ENCODE measurements at places on chromosomes 4 and X. TPM values are rescaled to one million over a fixed set of nuclear protein-coding genes. Genes with fewer than 3 reads are reported as not detected.

Gene GABRA4
- polyA plus RNA-seq: not detected

Gene STATH
- polyA plus RNA-seq: not detected

Gene SPATA4
- polyA plus RNA-seq: 0.55 TPM

Gene ZFYVE28
- polyA plus RNA-seq: 3.4 TPM

GRCh38 chr4:89114100-89114499, 2.8 kb downstream of the TIGD2 start:
- no peak for DNase-seq

GRCh38 chrX:8832582-8833378, 31.6 kb upstream of the FAM9A start:
- DNase-seq: no peak

DNA sequence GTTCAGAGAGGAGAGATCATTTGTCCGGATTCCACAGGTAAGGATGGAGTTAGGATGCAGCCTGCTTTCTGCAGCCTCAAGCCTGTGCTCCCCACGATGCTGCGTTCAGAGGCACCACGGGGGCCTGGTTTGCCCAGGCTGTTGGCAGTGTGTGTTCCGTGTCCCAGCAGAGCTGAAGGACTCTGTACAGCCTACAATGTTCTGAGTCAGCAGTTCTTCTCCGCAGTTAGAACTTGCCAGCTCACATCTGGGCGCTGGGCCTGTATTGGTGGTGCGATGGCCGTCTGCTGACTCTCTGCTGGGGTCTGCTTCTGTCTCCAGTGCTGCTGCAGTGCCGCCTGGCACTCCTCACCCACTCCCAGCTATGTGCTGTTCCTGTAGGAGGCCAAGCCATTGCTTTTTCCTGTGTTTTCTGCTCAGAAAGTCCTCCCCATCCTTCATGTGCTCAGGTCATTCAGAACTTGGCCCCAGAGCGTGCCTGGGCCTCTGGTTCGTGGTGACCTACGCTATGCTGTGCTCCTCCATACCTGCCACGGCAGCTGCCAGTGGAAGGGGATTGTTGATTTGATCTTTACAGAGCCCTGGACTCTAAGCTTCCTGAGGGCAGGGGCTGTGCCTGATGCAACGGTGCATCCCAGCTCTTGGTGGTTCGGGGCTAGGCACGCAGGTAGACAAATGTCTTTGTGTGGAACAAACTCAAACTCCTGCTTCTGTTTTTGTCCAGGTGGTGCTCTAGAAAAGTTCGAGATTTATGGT, 42.6 kb upstream of the TADA2B start:
- no peak for DNase-seq

Data from right lung (tissue), 10 donors.